ENCODE measurements at places on chromosomes 11 and 22.

- no peak for DNase-seq
Observed at GRCh38 chr11:45860764-45861510, 13.7 kb downstream of the CRY2 start.

DNA sequence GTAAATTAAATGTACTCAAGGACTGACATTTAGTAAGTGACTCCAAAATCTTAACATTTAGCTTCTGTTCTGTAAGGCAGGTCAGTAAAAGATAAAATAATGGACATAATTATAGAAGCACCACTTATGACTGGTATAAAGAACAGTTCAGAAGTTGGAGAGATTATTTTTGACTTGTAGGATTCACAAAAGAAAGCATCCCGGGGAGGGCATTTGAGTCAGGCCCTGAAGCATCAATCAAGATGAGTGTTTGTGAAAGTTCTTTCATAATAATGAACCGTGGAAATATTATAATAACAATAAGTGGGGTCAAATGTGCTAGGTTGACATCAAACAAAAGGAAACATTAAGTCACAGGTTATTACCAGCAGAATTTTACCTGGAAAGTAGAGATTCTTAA is 201.9 kb downstream of the DDX10 start:
- no peak for DNase-seq

- no peak for DNase-seq
Observed at GRCh38 chr11:94728541-94728940, 39.6 kb upstream of the AMOTL1 start.

GRCh38 chr11:43508511-43508918 is 149.8 kb downstream of the TTC17 start:
- no peak for DNase-seq

DNA sequence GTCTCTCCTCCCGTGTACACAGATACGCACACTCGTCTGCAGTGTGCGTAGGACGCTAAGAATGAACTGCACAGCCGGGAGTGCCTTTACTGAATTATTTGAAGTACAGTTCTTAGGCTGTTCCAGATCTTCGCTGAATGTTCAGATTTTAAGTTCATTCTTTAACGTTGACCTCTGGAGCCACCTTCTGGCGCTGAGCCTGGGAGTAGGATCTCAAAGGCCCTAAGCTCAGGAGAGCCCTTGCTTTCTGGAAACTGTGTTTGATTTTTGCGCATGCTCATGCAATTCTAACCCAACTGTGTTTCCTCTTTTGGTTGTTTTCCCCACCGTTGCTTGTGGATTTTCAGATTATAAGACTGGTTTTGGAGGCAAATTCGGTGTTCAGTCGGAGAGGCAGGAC is 22.8 kb downstream of the CTTN start:
- DNase-seq = no peak

DNA sequence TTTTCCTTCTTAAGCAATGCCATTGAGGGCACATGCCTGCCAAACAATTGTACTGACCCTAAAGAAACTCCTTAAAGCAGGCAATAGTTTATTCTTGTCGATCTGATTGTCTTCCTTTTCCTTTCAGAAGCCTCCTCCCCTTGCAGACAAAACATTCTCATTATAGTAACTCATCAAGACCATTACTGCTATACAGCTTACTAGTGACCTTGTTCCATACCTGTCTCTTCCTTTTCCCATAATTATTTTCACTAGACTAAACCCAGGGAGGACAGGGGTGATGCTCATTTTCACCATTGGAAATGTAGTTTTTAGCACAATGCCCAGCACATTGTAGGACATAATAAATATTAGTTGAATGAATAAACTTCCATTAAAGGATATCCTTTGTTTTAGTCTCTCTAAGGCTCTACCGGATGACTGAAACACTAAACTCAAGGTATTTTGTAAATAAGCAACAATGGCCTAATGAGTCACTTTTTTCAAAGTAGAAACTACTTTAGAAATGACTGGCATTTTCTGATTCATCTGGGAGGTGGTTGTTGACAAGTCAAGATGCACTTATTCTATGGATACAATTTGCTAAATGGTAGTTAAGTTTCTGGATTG is 9.3 kb upstream of the MSANTD4 start:
- DNase-seq = no peak

DNA sequence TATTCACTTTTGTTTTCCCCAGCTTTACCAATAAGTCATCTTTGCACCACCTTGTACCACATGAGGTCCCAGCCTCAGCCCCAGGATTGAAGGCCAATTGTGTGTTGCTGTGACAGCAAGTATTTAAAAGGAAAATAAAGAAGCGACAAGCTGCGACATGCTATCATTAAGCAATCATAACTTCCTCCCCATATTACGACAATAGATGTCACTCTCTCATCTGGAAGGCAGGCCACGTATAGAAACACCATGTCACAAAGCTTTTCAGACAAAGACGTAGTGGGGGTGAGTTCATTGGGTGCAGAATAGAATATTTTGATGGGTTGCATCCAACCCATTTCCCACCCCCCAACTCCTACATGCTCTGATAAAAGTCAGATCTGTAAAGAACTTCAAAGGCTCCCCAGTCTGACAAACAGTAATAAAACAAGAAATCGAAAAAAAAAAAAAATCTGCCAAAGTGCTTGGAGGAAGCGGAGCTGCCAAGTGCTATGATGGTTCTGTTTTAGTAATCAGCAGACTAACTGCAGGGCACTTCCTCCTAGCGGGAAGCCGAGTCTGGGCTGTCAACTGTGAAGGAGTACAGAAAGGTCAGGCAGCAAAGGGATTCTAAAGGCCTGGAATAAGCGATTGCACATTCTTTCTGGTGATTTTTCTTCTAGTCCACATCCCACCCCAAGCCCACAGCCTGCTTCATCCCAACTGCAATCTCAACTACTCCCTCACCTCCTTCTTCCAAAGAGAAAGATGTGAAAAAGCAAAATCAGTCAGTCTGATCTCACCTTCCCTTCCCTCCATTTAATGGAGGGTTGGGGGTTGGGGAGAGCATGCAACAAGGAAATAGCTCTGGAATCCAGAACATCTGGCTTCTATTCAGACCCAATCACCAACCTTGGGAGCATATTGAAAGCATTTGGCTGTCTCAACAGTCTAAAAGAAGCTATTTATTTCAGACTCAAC is 131.4 kb upstream of the UBASH3B start:
- no peak for DNase-seq

- DNase-seq = no peak
Observed at GRCh38 chr11:7667460-7667859, 5.8 kb downstream of the CYB5R2 start.

GRCh38 chr11:86014221-86014620 is 54.7 kb downstream of the PICALM start:
- no peak for DNase-seq

- no peak for DNase-seq
Observed at GRCh38 chr22:24120044-24120443, 61.2 kb upstream of the SUSD2 start.

- DNase-seq = no peak
Observed at GRCh38 chr11:102493524-102493923, 37.0 kb downstream of the MMP7 start.
